ENCODE measurements at places on chromosomes 6 and 20.

- H3K4me3 ChIP-seq: no peak overlapping the region
- H3K36me3 ChIP-seq: no peaks in the 10 kb centered on the region
- H3K4me1 ChIP-seq: no peaks in the 10 kb centered on the region
- peaks cover 3% of the 10 kb centered on the region for H3K27me3 ChIP-seq
These were observed 5.8 kb downstream of the DSP start for GRCh38 chr6:7547315-7547714.

GRCh38 chr20:1003920-1004697 lies 2.0 kb upstream of the RSPO4 start:
- no peak for DNase-seq
- no peak overlapping the region for H3K27ac ChIP-seq
- H3K4me3 ChIP-seq: no peak overlapping the region

- no peak overlapping the region for H3K4me3 ChIP-seq
- H3K4me1 ChIP-seq: peaks cover 10% of the 10 kb centered on the region
- H3K36me3 ChIP-seq: peaks cover 28% of the 10 kb centered on the region
- H3K27ac ChIP-seq: no peak overlapping the region
These were observed 15.7 kb downstream of the RTN4IP1 start for GRCh38 chr6:106613590-106613989.

DNA sequence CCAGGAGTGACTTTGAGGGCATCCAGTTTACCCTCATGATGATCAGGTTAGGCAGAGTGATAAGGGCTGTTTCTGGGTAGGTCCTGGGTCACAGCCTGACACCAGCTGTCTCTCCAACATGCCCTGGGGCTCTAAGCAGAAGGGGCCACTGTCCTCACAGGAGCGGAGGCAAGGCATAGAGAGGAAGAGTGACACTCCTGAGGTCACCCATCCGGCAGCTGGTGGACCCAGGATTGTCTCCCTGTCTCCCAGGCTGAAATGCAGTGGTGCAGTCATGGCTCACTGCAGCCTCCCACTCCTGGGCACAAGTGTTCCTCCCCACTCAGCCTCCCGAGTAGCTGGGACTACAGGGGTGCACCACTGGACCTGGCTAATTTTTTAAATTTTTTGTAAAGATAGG lies 12.0 kb downstream of the DLGAP4 start:
- H3K36me3 ChIP-seq: no peaks in the 10 kb centered on the region
- H3K4me1 ChIP-seq: no peaks in the 10 kb centered on the region
- DNase-seq: no peak
- H3K4me3 ChIP-seq: no peak overlapping the region

DNA sequence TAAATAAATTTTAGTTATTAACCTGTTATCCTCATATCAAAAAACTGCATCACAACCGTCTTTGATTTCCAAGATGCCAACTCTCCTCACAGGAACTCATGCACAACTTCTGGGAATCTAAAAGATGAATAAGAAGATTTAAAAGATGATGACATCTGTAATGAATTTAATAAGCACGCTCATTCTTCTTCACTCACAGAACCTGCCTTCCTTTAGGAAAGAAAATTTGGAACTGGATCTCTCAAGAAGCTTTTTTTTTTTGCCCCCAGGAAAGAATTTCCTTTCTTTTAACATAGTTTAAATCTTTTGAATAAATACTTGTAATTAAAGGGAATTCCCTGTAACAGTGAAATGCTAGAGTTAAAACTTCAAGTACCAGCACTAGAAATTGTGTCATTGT lies 161.5 kb downstream of the HIVEP2 start:
- H3K27ac ChIP-seq: no peak overlapping the region
- peaks cover 6% of the 10 kb centered on the region for H3K4me1 ChIP-seq
- DNase-seq: no peak
- no peaks in the 10 kb centered on the region for H3K27me3 ChIP-seq

DNA sequence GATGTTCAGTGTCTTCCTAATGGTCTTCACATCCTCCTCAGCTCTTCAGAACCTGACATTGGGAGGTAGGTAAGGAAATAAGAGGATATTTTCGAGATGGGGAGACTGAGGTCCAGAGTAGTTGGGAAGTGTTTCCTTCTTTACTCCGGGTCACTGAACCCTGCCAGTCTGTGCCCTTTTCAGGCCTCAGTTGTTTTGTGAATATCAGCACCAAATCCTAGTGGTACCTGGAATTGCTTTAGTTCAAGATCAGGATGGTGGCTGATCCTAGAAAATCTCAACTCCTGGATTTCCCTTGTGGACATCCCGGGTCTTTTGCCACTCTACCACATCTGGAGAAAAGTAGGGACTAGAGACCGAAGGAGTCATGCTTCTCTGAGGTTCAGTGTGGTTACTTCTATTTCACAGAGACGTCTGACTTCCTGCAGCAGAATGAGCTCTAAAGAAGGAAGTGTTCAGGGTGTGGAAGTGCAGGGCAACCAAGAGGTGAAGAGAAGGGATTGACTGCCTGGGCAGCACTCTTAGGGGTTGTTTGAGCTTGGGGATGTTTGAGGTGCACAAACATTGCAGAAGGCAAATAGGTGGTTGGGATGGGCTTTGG lies 995 bp downstream of the STK4 start:
- no peaks in the 10 kb centered on the region for H3K27me3 ChIP-seq
- peak overlapping the region; percentile 94 for H3K27ac ChIP-seq
- DNase-seq: no peak
- H3K4me1 ChIP-seq: peaks cover 9% of the 10 kb centered on the region
- H3K36me3 ChIP-seq: peaks cover 7% of the 10 kb centered on the region
- H3K4me3 ChIP-seq: peak overlapping the region; percentile 95

GRCh38 chr6:56172144-56172543 lies 75.2 kb downstream of the COL21A1 start:
- H3K4me1 ChIP-seq: no peaks in the 10 kb centered on the region
- no peak for DNase-seq
- H3K36me3 ChIP-seq: no peaks in the 10 kb centered on the region

GRCh38 chr6:148983966-148984365 lies 237.1 kb downstream of the UST start:
- no peaks in the 10 kb centered on the region for H3K36me3 ChIP-seq
- no peaks in the 10 kb centered on the region for H3K4me1 ChIP-seq
- H3K27me3 ChIP-seq: no peaks in the 10 kb centered on the region

DNA sequence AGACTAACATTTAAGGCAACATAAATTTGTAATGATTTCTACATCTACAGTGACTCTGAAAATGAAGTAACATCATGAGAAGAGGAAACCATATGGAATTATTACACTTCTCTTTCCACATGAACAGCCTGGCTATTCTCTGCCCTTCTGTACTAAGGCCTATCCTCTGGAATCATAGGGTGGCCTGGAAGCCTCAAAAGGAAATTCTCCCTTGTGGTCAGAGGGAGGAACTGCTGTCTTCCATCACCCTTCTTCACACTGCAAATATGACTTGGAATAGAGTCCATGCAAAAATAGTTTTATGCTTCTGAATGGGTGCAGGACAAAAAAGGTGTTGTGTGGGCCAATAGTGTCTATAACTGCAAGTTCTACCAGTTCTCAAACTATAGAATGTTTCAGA lies 44.6 kb upstream of the SH3BGRL2 start:
- H3K27ac ChIP-seq: no peak overlapping the region
- H3K27me3 ChIP-seq: no peaks in the 10 kb centered on the region
- no peak for DNase-seq

DNA sequence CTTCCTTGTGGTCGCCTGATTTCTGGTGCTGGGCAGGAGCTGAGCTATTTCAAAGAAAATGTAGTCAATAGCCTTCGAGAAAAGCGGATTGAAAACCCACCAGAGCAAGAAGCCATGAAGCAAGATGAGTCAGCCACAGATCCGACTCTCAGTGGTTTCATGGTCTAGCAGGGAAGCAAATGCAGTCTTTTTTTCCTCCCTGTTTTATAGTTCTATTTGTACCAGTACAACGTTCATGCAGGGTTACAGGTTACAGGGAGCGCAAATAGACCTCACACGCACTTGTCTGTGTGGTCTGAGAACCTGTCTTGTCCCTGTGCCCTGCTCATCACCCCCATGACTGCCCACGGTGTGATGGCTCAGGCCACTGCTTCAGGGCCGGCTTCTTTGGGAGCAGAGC lies 309.8 kb upstream of the SUPT3H start:
- H3K27me3 ChIP-seq: peaks cover 2% of the 10 kb centered on the region
- no peak overlapping the region for H3K4me3 ChIP-seq

GRCh38 chr6:41939848-41940758 lies 1.5 kb downstream of the CCND3 start:
- no peaks in the 10 kb centered on the region for H3K36me3 ChIP-seq
- H3K4me1 ChIP-seq: peaks cover 27% of the 10 kb centered on the region
- no peak for DNase-seq
- no peaks in the 10 kb centered on the region for H3K27me3 ChIP-seq
